ENCODE measurements at places on chromosomes 1 and 21. TPM values are rescaled to one million over a fixed set of nuclear protein-coding genes. Genes with fewer than 3 reads are reported as not detected.

The MFAP2 gene
- total RNA-seq: not detected

The IL19 gene
- total RNA-seq: not detected

The BTBD19 gene
- total RNA-seq: 22.2 TPM

The DMRTA2 gene
- not detected for total RNA-seq

The SPOCD1 gene
- not detected for total RNA-seq

The AMPD1 gene
- total RNA-seq: not detected

The PDE4DIP gene
- 18.2 TPM for total RNA-seq

The GSTM5 gene
- total RNA-seq: 0.07 TPM

The MPL gene
- not detected for total RNA-seq

The LIPI gene
- not detected for total RNA-seq

The PTPN22 gene
- total RNA-seq: 64.1 TPM

The FOXD3 gene
- not detected for total RNA-seq

The PRKAA2 gene
- not detected for total RNA-seq

The GPR25 gene
- not detected for total RNA-seq

The VASH2 gene
- total RNA-seq: 0.84 TPM

The SYNC gene
- not detected for total RNA-seq

The ATAD3A gene
- total RNA-seq: 102 TPM

DNA sequence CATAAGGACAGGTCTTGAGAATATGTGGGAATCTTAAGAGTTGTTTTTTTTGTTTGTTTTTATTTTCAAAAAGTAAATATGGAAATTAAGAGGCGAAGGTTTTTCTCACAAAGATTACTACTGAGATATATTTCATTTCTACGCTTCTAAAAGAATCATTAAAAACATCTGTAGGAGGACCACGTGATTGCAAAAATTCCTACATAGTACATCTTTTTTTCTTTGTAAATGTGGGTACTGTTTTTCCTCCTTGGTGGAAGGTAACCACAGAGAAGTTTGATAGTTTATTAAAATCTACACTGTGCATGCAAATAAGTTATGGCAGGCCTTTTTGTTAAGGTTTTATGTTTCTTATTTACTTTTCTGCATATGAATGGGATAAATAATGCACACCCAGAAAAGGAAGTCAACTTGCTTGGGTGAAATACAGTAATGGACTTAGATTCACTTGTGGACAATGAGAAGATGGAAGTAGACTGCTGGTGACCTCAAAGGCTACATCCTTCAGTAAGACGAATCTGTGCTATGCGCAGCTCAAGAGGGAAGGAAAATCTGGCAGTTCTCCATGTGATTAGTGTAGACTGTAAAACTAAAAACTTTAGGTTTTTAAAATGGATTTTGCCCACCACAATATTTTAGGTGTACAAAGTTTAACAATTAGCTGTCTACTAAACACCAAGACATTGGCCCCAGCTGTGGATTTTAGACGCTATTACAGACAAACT is 2.0 kb downstream of the AK5 start:
- DNase-seq: no peak

DNA sequence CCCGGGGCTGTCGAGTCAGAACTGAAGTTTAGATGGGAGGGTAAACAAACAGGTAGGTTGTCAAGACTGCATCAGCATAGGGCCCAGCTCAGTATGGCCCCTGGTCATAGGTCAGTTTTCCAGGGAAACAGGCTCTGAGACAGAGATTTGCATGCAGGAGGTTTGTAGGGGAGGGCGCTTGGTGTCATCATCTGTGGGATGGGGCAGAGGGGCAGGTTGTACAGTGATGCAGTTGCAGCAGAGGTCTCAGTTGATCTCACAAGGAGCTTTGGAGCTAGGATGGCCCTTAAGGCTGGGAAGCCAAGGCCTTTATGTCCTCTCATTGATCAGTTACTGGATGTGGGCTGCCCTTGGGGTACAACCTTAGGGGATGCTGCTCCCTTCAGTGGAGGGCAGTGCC is 38.5 kb upstream of the KCNA10 start:
- no peak for DNase-seq

GRCh38 chr21:33825419-33825818 is 90.2 kb downstream of the ATP5PO start:
- no peak for DNase-seq

GRCh38 chr1:147919896-147920295 is 8.3 kb upstream of the GPR89B start:
- DNase-seq: no peak

DNA sequence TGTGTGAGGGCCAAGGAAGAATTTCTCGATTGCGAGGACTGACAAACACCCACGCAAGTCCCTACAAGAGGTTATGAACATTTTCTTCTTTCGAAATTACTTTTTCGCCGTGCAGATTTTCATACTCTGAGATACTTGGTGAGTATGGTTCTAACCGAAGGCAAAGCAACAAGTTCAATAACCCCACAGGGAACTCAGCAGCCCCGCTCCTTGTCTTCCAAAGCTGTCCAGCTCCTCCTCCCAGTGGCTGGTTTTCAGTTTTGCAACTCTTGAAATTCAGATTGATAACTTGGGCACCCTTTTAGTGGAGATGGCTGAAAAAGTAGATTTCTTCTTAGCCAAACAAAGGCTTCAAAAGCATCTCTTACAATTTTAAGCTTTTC is 154.4 kb downstream of the SETD4 start:
- no peak for DNase-seq

DNA sequence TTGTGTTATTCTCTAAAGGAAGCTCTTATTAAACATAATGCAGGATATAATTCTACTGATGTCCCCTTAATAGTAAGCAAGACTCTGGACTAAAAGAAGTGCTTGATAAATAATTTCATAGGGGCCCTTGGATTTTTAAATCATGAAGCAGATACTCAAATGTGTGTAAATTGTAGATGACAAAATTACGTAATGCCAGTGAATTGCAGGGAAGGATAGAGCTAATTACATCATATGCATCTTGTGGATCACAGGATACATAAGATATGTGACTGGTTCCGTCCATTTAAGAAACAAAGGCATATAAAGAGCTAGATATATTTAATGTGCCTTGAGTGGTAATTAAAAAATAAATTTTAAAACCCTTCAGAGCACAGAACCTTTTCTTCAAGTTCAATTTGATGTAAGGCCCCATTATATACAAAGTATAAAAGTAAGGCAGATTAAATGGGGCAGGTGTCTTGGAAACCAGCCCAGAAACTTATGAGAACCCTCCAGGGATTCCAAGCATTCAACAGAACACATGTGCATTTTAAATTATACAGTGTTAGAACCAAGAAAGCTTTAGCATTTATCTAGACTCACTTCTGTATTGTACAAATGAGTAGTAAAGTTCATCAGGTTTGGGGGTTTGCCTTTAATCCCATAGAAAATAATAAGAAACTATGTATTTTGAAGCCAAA is 190.4 kb downstream of the NCAM2 start:
- DNase-seq: no peak

DNA sequence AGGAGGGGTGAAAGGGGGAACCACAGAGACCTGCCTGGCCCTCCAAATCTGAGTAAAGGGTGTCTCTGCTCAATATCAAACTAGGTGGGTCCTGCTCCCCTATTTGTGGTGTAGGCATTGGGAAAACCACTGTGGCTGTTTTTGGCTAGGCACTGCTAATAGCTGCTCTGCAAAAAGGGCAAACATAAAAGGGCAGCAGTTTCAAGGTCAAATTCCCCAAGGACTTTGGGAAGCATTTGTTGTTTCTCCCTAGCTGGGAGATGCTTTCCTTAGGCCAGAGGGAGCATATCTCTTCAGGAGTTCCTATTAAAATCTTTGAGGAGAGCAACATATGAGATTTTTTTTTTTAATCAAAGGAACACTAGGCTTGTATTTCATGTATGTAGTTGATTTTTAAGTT is 2.4 kb downstream of the C1orf162 start:
- DNase-seq: no peak

DNA sequence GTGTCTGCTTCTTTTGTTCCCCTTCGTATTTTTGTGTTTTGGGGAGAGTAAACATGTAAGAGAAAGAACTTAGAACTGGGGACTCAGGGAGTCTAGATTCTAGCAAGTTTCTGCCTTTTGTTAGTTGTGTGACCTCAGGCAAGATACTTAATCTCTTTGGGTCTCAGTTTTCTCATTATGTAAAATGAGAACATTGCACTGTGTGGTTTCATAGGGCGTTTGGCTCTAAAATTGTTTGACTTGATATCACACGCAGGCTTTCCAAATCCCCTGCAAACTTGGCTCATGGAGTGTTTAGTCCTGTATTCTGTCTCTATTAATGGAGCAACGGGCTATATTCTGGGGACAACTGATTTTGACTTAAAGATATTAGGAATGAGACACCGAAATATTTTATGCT is 57.7 kb downstream of the NTNG1 start:
- DNase-seq: no peak

DNA sequence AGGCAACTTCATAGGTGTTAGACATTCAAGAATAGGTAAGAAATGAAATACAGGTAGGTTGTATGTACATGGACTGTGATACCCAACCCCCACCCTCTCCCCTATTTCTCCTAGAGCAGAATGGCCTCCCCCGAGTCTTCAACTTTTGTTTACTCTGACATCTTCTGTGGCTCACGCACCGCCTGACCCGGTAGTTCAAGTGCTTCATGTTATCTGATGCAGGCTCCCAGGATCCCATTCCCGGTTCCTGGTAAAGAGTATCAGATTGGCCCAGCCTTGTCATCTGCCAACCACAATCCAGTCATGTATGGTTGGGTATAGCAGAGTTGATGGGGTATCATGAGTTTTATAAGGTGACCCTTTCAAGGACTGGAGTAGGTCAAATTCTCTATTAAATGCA is 9.1 kb downstream of the GNAI3 start:
- no peak for DNase-seq

GRCh38 chr1:203663821-203664220 is 37.2 kb downstream of the ATP2B4 start:
- DNase-seq: no peak

DNA sequence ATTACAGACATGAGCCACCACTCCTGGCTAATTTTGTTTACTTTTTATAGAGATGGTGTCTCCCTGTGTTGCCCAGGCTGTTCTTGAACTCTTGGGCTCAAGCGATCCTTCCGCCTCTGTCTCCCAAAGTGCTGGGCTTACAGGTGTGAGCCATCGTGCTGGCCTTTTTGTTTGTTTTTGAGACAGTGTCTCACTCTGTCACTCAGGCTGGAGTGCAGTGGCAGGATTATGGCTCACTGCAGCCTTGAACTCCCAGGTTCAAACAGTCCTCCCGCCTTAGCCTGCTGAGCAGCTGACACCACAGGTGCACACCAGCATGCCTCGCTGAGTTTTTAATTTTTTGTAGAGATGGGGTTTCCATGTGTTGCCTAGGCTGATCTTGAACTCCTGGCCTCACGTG is 49.1 kb downstream of the ADARB1 start:
- no peak for DNase-seq

- no peak for DNase-seq
Observed at GRCh38 chr1:11842154-11843041, 5.2 kb downstream of the NPPA start.

DNA sequence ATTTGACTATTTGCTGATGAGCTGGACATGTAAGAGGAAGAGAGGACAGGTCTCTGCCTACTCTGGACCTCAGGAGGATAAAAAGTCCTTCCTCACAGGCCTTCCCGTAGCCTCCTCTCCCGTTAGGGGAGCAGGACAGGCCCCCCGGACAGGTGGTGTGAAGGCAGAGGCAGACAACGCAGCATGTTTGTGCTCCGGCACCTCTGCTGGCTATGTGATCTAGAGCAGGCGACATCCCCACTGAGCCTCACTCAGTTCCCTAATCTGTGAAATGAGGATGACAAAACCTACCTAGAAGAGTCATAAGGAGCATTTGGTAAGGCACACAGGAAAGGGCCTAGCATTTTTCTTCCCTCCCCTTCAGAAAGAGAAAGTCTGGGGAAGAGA is 34.8 kb downstream of the KIAA1614 start:
- no peak for DNase-seq

- DNase-seq: no peak
Observed at GRCh38 chr21:39807738-39808137, 59.5 kb upstream of the PCP4 start.

- DNase-seq: no peak
Observed at GRCh38 chr21:15999741-16000140, 270.0 kb downstream of the USP25 start.

- no peak for DNase-seq
Observed at GRCh38 chr1:242243472-242243871, 244.6 kb upstream of the MAP1LC3C start.

- no peak for DNase-seq
Observed at GRCh38 chr1:245195398-245195797, 40.6 kb downstream of the KIF26B start.

- no peak for DNase-seq
Observed at GRCh38 chr1:99829269-99829668, 20.9 kb upstream of the AGL start.

GRCh38 chr1:174726167-174726879 is 273.4 kb upstream of the CACYBP start:
- no peak for DNase-seq

GRCh38 chr1:227372726-227373130 is 54.4 kb upstream of the CDC42BPA start:
- no peak for DNase-seq
